ENCODE measurements at places on chromosomes 3 and 15.

DNA sequence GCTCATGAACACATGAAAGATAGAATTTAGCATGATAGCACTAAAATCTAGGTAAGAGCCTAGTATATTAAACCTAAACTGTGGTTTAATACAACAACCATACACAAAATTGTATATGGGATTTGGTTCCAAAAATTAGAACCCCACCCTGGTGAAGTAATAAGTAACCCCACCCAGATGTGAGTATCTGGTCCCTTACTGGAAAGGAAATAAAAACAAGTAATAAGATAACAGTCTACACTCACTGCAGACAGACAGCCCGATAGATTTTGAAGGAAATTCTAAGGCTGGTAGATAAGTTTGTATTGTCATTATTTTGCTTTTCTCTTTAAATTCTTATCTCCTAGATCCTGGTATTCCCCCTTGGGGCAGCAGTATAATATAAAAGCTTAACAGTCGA lies 184.9 kb downstream of the ZBTB20 start:
- no peak for DNase-seq

- DNase-seq: no peak
Measured at GRCh38 chr3:28867836-28868235, 413.0 kb upstream of the RBMS3 start.

GRCh38 chr3:135125171-135125801 lies 330.2 kb downstream of the EPHB1 start:
- no peak for DNase-seq

DNA sequence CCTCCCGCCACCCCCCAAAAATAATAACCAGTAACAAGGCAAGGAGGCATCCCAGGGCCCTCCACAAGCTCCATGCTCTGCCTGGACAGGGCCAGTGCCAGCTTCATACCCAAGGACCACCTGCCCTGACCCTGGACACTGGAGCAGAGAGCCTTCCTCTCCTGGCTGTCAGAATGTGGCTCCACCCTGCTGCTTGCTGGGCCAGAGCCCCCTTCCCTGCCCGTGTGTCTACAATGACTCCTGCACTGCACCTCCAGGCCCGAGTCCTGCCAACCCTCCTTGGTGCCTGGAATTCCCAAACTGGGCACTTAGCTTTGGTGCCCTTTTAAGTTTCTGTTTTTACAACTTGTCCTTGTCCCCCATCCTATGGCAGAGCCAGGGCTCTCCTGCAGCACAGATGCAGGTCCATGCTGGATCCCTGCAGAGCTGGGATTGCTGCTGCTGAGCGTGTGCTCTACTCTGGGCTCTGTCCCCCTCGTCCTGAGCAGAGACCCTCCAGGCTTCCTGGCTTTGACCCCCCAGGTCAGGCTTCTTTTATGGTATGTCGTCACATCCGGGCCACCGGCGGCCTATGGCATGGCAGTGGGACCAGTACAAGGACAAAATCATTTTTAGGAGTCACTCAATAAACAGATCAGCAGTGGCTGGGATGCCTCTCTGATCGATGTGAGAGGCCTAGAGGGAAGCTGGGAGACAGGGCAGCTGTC lies 11.4 kb upstream of the SNRPA1 start:
- DNase-seq: no peak

GRCh38 chr15:41656188-41656587 lies 4.0 kb upstream of the MGA start:
- no peak for DNase-seq

- no peak for DNase-seq
Measured at GRCh38 chr15:33425142-33425541, 114.4 kb downstream of the RYR3 start.

DNA sequence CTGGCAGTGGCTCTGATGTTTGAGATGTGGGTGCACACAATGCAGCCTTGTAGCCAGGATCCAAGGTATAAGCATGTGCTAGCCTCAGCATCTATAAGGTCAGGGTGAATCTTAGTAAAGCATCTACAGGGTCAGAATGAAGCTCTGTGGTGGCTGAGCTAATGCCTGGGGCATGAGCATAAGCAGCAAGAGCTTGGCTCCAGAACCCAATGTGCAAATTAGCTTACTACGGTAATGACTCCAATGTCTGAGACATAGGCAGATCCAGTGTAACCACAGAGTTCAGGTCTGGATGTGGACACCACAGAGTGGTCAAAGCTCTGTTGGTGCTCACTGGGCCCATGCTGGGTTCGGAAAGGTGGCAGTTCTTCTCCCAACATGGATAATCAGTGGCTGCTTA lies 304.5 kb upstream of the NECTIN3 start:
- DNase-seq: no peak

GRCh38 chr15:82849556-82850512 lies 40.4 kb downstream of the WHAMM start:
- peak; percentile 46 for DNase-seq

GRCh38 chr3:169285057-169286033 lies 378.2 kb downstream of the MECOM start:
- DNase-seq: no peak

DNA sequence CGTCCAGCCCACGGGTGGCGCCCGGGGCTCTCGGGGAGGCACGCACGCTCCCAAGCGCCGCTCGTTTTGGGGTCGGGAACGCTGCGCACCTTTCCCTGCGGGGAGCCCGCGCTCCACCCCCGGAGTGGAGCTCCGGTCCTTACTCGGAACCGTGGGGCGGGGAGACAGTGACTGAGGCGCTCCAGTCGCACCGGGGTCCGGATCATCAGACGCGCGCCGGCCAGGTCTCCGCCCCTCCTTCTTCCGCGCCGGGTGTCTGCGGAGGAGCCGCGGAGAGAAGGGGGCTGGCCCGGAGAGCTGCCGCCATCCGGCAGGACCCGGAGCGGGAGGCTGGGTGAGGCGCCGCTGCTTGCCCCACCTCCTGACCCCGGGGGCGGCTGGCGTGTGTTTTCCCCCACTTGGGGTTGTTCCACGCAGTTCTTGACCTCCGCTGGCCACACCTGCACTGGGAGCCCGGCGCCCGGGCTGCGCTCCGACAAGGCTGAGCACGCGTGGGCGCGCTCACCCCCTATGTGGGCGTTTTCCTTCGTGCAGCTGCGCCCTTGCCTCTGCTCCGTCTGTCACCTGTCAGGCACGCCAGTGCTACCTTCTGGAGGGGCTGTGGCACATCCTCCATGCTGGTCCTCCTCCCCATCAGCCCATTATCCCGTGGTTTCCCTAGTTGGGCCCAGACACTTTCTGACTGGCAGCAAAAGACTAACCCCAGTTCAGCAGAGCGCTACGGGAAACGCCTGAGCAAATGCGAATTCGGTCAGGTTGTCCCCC lies at the start of gene MCF2L2:
MCF2L2 (minus strand) TSS at position 173 of the 765 bp plus-strand sequence. CDS start 642 bp downstream, outside the sequence.
- peak; percentile 64 for DNase-seq

GRCh38 chr3:195763843-195764825 lies 43.4 kb downstream of the MUC20 start:
- no peak for DNase-seq

DNA sequence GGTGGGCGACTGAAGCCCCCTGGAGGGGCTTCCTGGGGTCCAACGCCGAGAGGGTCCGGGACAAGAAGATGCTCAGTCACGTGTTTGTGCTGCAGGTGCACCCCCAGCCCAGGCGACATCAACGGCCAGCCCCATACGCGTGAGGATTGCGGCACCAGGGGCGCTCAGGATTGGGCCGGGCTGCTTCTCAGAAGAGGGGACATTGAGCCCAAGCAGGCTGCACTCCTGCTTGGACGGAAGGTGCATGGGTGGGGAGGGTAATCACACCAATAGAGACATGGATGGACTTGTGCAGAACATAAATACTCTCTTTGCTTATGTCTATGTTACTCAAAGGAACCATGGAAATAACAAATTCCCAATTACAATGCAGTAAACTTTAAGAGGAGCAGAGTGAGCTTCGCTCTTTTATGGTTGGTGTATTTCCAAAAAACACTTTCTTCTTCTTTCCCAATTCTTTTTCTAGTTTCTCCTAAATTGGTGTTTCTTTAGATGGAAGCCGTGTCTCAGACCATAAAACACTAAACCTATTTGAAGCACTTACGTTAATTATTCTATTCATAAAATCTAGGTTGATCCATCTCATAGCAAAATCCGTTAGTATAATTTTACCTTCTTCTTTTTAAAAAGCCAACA lies 182.7 kb downstream of the GOLGA6L6 start:
- no peak for DNase-seq

- no peak for DNase-seq
Measured at GRCh38 chr3:23238578-23238977, 35.5 kb downstream of the UBE2E2 start.

GRCh38 chr3:125443923-125444322 lies 68.8 kb upstream of the ZNF148 start:
- DNase-seq: no peak

- no peak for DNase-seq
Measured at GRCh38 chr3:26750263-26750662, 127.7 kb downstream of the LRRC3B start.

- no peak for DNase-seq
Measured at GRCh38 chr15:27342991-27343390, 372.0 kb downstream of the GABRG3 start.

- DNase-seq: no peak
Measured at GRCh38 chr3:108021533-108021932, 69.3 kb downstream of the CD47 start.

- DNase-seq: no peak
Measured at GRCh38 chr3:146638718-146639117, 33.6 kb upstream of the PLSCR5 start.

DNA sequence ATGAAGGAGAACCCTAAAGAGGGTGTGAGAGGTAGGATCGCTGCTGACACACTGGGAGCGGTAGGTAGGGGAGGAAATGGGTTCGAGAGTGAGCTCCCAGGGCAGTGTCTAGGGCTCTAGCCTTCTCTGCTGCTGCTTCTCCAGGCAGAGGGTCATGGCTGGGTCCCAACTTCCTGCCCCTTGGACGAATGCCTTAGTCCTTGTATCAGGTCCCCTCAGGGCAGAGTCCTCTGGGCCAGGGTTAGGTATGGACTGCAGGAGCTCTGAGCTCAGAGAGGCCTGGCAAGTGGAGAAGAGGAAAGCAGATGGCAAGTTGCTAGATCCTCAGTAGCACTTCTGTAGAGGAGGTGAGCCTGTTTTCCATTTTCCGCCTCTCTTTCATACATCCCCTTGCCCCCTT lies 2.9 kb downstream of the CORO2B start:
- DNase-seq: no peak

DNA sequence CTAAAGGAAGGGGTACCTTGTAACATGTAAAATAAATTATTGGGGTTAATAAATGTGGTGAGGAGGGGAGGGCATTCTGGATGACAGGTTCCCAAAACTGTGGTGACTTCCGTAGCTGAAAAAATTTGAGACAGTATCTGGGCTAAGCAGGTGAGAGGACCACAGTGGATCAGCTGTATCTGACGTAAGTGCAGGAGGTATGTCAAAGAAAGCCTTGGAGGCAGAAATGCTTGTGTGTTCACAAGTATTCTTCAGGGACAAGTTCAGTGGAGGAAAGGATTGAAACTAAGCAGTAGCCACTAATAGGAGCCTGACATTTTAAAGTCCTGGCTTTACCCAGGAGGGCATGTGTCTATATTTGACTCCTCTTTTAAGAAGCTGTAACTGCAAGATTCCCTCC lies 52.0 kb downstream of the CD86 start:
- DNase-seq: no peak

DNA sequence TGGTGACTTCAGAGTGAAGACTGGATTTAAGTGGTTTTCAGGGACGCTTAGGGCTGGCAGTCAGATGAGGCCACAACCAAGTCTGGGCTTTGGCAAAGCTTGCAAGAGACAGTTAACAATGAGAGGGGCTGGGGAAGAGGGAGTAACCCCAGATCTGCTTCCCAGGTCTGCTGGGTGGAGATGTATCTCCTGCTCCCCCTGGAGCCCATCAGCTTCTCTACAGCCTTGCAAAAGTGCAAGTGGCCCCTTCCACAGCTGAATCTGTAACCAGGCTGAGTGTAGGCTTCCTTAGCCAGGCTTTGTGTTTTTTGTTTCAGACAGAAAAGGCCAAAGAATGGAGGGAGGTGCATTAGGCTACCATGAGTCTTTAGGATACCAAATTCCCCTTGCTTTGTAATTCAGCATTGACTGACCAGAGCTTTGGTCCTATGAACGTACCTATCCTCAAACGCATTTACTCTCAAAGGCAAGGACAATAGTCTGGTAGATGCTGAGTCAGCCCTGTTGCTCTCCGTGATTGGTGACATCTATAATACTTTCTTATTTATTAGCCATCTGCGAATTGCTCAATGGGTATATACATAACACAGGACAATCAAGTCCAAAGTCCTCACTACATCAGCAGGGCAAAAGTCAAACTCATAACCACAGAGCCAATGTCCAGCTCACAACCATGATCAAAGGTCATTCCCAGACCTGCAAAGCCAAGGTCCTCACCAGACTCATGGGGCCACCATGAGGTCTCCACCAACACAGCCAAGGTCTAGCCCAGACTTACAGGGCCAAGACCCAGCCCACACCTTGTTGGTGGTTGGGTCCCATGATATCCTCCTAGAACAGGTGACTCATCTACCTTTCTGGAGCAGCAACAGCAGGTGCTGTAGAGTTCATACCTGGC lies 17.1 kb downstream of the CCDC13 start:
- DNase-seq: no peak

- DNase-seq: no peak
Measured at GRCh38 chr3:72797773-72798543, 50.3 kb downstream of the SHQ1 start.

- DNase-seq: no peak
Measured at GRCh38 chr15:86857701-86858100, 778.0 kb downstream of the AGBL1 start.

- no peak for DNase-seq
Measured at GRCh38 chr3:114035896-114036295, 20.4 kb downstream of the CCDC191 start.
